ENCODE measurements at places on chromosomes 1 and 21.

- DNase-seq, result peak; percentile 39
Observed at GRCh38 chr1:247487057-247487456, 29.2 kb upstream of the OR2B11 start.

- DNase-seq, result no peak
Observed at GRCh38 chr1:7528386-7529198, 242.5 kb upstream of the VAMP3 start.

DNA sequence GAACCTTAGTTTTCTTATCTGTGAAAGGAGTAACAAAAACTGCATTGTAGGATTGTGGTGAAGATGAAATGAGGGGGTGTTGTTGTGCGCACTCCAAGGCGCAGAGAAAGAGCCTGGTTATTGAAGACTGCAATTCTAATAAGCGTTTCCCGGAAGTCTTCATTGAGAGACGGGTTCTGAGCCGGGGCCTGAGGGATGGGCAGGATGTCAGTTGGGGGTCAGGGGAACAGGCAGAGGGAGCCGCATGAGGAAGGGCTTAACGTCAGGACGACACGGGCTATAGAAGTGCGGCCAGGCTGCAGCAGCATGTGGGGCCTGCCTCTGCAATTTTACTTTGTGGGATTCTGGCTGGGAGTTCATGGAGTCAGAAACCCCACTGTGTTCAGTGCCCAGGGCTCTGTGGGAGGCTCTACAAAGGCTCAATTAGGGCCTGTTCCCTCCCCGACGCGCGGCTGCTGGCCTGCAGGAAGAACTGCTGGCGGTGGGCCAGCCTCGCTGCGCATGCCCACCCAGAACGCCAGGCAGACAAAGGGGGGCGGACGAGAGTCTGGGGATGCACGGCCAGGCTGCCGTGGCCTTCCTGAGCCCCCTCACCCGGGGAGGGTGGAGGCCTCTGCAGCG lies 20.7 kb downstream of the TRIM62 start:
- DNase-seq, result no peak

- no peak for DNase-seq
Observed at GRCh38 chr1:152906023-152906565, 2.3 kb upstream of the IVL start.

- peak; percentile 79 for DNase-seq
Observed at GRCh38 chr1:167454894-167455785, 63.2 kb downstream of the CD247 start.

DNA sequence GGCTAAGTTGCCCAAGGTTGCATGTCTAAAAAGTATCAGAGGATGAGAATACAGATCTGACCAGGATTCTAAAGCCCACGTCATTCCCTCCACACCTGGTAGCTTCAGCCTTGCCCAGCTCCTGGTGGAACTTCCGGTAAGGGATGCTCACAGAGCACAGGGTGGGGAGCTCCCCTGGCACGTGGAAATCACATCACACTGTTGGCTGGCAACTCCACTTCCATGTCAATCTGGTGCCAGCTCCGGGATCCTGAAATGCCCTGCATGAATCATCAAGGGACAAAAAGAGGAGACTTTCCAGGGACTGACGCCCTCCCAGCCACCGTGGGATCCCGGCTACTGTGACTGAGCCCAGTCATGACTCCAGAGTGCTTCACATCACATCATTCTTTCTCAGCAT lies 12.4 kb upstream of the BCAR3 start:
- DNase-seq, result no peak

DNA sequence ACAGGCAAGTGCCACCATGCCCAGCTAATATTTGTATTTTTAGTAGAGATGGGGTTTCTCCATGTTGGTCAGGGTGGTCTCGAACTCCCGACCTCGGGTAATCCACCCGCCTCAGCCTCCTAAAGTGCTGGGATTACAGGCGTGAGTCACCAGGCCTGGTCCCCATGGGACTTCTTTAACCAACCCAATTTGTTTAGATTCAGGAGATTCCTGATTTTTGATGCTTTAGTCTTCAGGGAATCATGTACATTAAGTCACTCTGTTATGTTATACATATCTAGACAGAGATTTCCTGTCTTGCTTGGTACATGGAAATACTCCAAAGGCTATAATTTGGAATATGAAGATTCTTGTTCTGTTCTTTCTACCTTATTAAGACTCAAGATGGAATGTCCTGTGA lies 202.4 kb upstream of the L1TD1 start:
- no peak for DNase-seq

DNA sequence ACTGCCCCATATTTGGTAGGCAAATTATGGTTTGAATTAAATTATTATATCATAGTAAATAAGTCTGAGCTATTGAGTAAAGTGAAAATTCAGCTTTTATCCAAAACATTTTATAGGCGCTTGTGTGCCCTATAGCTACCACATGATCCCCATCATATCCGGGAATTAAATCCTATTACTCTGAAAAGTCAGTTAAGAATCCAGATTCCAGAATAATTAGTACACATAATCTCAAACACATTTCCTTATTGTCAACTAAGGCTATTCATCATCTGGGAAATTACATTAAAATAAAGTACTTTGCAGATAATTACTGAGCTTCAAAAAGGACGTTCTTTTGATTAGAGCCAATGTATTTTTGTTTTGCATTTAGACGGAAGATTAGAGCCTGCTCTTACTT lies 72.3 kb downstream of the CTH start:
- DNase-seq, result no peak

- no peak for DNase-seq
Observed at GRCh38 chr1:30726773-30727684, 3.6 kb upstream of the MATN1 start.

DNA sequence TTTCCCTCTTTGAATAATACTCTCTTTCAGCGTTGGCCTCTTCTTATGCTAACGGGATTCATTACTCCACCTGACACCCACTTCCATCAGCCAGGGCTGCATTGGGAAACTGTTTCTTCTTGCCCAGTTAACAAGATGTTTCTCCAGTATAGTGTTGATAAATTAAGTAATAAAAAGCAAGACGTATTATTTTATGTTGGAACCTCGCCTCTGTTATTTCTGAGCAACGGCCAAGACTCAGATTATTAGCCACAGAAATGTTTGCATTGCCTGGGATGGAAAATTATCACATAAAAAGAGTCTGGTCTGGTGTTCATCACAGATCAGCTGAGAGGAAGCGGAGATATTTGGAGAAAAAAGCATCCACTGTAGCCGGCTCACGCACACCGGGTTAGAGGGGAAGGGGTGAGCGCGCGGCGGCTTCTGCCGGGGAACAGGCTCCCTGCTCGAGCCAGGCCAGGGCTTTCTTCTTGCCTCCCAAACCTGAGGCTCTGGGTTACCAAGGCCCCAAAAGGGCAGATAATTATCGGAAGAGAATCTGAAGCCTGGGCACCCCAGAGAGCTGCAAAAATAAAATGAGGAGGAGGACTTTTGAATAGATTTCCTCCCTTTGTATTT lies 189.5 kb downstream of the PRDM16 start:
- no peak for DNase-seq

DNA sequence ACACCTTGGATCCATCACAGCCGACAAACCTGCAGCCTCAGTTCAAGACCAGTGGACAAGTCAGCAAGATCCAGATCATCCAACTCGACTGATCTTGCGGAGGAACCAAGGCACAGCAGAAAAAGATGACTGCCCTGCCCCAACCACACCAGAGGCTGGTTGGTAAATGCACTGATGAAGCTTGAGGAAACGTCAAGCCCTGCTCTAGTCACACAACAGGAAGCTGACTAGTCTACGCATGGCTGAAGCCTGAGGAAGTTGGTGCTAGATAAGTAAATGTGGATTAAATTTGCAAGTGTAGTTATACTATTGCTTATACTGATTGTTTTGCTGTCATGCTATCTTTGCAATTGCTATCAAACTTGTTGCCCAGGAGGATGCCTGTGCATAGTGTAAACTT lies 89.0 kb downstream of the LIPI start:
- no peak for DNase-seq

DNA sequence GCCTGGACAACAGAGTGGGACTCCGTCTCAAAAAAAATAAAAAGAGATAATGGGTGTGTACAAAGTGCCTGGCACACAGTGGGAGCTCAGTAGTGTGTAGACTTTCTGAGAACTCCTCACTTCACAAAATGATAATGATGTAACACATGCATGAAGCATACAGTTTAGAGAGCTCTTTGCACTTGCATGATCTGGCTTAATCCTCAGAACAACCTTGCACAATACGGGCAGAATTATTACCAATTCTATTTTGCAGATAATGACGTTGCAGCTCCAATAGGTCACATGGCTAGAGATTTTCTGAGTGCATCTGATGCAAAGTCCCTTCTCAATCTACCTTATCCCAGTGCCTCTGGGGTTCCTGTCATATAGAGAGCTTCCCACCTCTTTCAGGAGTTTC lies 71.4 kb downstream of the CD247 start:
- no peak for DNase-seq

DNA sequence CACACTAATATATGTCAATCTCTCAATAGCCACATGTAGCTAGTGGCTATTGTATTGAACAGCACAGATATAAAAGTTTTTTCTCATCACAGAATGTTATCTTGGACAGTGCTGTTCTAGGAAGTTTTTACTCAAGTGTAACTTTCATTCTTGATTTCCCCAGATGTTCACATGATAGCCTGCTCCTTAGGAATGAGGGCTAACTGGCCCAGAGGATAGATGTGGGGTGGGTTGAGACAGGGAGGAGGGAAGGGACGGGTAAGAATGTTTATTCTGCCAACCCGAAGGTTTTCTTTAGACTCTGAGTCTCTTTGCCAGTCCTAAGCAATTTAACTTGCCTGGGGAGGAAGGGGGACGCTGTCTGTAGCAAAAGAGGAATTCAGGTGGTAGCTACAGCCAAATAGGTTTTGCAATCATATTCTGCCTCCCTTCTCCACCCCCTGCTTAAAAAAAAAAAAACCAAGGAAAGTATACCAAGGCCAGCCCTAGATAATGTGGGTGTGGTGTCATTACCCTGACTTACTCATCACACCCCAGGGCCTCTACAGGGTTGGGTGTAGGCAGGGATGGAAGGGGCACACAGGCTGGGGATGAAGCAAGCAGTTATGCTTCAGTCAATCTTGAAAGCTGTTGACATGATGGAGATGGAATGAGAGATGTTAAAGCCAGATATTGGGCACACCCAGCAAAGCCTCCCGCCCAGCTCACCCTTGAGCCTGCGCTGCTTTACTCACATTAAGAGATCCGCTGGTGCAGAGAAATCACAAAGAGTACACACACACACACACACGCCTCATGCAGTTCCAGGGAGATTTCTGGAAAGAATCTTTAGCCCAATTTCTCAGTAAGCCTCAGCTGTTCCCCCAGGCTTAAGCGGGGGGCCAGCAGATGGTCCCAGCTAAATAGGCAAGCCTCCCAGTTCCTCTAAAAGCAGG lies 59.9 kb downstream of the PLXNA2 start:
- no peak for DNase-seq

- no peak for DNase-seq
Observed at GRCh38 chr1:2350501-2350900, 40.9 kb downstream of the MORN1 start.

DNA sequence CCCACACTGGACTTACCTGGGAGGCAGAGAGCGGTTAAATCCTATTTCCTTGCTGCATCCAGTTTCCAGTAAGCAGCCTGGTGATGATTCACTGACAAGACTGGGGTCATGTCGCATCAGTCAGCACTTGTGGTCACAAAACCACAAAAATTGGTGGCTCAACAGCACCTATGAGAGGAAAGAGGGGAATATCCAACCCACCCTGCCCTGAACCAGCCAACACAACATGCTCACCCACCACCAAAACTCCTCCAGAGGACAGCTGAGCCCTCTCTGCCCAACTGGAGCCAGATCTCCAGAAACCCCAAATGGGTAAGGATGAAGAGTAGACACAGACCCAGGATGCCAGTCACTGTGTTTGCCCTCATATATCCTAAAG lies 64.0 kb downstream of the CD46 start:
- peak; percentile 58 for DNase-seq

- DNase-seq, result no peak
Observed at GRCh38 chr1:61807606-61808140, 65.4 kb downstream of the PATJ start.

- peak; percentile 96 for DNase-seq
Observed at GRCh38 chr1:38873027-38873969, at the start of gene MYCBP. TSS of gene MYCBP (minus strand) at chr1:38873348. CDS start at chr1:38873305, 43 bp downstream.

DNA sequence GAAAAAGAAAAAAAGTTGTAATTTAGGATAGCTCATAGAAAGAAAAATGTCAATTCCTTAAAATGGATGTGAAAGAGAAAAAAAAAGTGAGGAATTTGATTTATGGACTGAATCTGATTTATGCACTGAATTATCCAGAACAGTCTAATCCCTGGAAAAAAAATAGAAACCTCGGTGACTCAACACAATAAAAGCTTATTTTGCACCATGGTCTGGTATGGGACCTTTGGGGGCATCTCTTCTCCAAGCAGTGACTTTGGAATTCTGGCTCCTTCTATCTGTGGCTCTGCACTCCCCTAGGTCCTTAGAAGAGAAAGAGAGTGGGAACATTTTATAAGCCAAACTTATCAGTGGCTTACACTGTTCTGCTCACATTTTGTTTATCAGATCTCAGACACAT lies 471.7 kb upstream of the B3GALT2 start:
- DNase-seq, result no peak

DNA sequence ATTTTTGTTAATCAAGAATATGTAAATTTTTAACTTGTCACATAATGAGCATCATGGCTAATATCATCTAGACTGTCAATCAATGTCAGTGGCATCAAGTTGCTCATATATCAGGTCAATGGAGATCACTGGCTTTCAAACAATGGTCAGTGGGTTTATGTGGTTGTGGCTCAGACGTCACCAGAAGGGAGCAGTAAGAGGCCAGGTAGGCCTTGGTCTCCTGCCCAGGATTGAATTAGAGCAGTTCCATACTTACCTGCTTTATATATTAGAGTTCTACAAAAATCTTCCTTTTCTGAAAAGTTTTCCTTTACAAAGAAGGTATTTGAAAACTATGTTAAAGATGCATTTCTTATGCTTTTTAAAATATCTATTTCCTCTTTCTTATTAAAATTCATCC lies 206.3 kb upstream of the B3GALT2 start:
- no peak for DNase-seq

GRCh38 chr1:23798662-23799142 lies 1.9 kb downstream of the GALE start:
- no peak for DNase-seq

GRCh38 chr1:90841473-90841872 lies 124.4 kb upstream of the BARHL2 start:
- no peak for DNase-seq

- no peak for DNase-seq
Observed at GRCh38 chr1:194102607-194103006, 916.2 kb upstream of the B3GALT2 start.

GRCh38 chr1:67465375-67465774 lies 35.2 kb upstream of the SERBP1 start:
- no peak for DNase-seq

GRCh38 chr1:184608990-184609389 lies 145.7 kb downstream of the EDEM3 start:
- DNase-seq, result no peak

DNA sequence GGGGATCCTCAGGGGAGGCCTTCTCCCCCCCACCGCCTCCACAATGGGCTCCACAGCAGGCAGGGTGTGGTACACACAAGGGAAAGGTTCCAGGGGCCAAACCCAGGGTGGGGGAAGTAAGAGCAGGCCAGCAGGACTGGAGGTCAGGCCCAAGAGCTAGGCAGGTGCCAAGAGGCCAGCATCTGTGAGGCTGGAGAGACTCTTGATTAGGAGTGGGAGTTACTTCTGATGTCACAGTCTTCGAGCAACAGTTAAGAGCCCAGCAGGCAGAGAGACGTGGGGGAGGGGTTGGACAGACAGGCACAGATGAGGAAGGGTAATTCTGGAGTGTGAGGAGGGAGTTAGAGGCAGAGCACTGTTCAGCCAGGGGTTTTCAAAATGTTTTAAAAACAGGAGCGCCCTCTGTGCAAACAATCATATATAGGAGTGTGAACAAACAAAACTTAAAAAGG lies 55.8 kb downstream of the SLC9A1 start:
- DNase-seq, result no peak

Data from stimulated activated CD4-positive, alpha-beta T cell treated with anti-CD3 and anti-CD28 coated beads, Interleukin-4, amount 100 ng/mL, for 24 hours (primary cell).